ENCODE measurements at places on chromosomes 1 and 21.

GRCh38 chr21:24781146-24781545, 826.1 kb downstream of the MRPL39 start:
- no peak for DNase-seq

DNA sequence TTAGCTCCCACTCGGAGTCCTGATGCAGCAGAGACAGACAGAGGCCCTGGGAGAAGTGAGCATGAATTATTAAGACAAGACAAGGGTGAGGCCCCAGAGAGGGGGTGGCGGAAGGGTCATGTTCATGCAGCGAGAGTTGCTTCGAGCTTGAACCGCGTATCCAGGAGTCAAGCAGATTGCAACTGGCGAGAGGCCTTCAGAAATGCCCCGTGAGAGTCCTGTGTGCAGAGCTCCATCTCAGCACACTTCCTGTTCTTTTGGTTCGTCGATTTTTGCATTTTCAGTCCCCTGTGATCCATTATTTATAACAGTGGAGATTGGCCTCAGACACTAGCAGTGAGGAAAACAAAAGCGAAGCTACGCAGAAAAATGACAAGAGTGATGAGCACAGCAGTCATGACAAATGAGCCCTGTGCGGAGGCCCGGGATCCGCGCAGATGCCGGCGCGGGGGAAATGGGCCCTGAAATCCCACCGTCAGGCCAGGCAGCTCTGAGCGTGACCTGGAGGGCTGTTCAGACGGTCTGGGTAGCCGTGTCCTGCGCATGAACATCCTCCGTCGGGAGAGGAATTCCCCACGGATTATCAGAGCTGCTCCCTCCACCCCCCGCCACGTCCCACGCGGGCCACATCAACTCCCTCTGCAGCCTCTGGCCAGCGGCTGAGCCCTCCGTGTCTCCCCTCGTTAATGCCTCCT, 15.0 kb downstream of the PDE9A start:
- peak; percentile 90 for DNase-seq

GRCh38 chr1:119582801-119583200, 65.3 kb downstream of the ZNF697 start:
- peak; percentile 49 for DNase-seq

GRCh38 chr1:164417016-164417704, 141.8 kb upstream of the PBX1 start:
- DNase-seq = no peak

DNA sequence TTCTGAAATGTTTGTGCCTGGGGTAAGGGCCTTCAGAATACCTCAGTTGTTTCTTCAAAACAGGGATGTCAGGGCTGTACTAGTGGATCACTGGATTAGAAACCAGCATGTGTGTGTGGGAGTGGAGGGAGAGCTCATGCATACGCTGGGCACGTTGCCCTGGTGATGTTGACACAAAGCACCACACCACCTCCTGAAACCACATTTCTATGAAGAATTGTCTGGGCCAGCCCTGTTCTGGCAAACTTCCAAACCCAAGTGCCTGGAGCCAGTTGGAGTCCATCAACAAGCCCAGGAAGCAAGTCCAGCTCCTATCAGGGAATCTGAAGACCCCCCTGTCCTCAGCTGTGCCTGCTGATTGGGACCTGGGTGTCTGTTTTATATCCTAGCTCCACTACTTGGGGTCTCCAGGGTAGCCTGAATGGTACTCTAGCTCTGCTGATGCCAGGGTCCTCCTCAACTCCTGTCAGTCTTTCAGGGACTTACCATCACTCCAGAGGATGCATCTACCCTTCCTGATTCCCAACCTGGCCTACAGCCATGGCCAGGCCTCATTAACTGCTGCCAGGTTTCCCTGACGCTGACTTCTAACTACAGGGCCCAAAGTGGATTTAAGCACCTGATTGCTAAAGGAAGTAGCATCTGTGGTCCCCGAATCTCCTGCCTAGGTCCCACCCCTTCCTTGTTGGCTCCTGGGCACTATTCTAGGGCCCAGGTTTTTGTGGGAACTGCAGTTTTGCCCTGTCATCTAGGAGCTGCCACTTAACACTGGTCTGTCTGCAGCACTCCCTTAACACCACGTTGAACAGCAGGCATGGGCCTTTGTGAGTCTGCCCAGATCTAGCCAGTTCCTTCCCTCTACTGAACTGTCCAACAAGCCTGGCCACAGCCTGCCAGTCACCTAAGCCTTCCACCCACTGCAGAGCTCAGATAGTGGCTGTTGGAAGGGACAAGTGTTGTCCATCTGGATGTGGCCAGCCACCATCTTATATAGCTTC, 45.5 kb downstream of the LPAR3 start:
- DNase-seq = peak; percentile 72

DNA sequence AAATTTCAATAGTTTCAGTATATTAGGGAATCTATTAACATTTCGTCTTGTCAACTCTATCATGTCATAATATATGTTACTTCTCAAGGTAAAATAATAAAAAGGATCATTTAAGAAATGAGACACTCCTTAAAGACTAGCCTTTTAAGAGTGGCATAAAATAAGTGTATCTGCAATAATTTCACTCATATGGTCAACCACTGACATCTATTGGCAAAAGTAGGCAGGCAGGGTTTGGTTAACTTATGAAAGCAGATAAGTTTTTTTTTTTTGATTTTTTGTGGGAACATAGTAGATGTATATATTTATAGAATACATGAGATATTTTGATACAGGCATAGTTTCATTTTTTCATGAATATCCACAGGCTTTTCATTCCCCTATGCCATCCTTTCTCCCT, 5.5 kb upstream of the RGS21 start:
- peak; percentile 53 for DNase-seq

DNA sequence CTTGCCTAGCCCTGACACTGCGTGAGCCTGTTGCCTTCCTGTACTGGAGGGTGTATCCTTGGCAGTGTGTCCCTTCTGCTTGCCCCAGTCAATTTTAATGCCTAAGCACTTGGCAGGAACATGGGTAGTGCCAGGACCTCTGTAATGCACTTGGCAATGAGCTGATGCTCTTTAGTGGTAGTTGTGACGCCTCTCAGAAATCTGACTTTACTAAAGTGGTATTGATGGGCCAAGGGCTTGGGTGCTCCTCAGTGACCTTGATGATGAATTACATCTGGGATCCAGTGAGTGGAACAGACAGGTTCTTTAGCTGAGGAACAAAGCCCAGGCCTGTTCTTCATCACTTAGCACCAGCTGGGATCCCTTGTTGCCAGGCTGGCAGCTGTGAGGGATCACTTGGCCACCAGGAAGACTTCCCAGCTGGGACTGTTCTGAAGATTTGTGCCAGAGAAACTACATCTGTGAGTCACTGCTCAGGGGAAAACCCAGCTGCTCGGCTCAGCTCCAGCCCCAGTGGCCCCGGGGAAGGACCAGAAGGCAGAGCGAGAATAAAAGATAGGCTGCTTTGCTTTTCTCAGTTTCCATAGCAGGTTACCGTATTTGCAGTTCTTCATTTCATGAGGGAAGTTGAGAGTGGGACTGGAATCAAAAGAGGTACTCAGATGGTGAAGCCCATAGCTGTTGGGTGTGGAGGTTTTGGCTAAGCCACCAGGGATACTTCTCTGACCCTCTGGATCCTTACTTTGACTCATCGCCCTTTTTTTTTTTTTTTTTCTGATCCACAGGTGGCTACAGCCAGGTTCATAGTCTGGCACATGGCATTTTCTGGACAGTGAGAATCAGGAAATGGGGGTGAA, 28.5 kb upstream of the KCNA2 start:
- DNase-seq = no peak

GRCh38 chr1:38053416-38054091, 7.0 kb upstream of the POU3F1 start:
- DNase-seq = peak; percentile 33

- no peak for DNase-seq
These were observed 103.9 kb downstream of the TGFBR3 start for GRCh38 chr1:91781901-91782622.

DNA sequence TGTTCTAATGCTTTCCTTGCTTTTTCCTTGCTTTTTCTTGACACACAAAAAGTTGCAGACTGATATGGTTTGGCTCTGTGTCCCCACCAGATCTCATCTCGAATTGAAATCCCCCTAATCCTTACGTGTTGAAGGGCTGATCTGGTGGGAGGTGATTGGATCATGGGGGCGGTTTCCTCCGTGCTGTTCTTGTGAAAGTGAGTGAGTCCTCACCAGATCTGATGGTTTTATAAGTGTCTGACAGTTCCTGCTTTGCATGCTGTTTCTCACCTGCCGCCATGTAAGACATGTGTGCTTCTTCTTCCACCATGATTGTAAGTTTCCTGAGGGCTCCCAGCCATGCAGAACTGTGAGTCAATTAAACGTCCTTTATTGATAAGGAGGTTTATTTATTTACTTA, 11.3 kb downstream of the SPATA17 start:
- DNase-seq = no peak

GRCh38 chr1:154419620-154420571, 14.8 kb downstream of the IL6R start:
- DNase-seq = peak; percentile 57

DNA sequence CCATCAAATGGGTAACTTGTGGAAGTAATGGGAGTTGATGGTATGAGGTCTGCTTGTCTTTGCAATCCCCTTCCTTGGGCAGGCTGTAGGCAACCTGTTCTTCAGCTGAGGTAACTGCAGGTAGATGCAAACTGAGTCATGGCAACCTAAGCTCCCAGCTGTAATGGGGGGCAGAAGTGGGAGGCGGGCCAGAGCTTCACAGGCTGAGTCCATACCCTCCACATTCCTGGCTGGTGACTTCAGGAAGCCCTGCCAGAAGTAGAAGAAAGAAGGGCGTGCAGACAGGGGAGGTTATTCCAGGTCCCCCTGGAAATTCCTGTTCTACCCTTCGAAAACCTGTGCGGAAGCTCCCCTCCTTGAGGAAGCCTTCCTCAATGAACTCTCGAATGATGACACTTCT, 44.9 kb downstream of the ARHGEF11 start:
- no peak for DNase-seq

GRCh38 chr1:30400507-30400906, 322.9 kb downstream of the MATN1 start:
- no peak for DNase-seq

DNA sequence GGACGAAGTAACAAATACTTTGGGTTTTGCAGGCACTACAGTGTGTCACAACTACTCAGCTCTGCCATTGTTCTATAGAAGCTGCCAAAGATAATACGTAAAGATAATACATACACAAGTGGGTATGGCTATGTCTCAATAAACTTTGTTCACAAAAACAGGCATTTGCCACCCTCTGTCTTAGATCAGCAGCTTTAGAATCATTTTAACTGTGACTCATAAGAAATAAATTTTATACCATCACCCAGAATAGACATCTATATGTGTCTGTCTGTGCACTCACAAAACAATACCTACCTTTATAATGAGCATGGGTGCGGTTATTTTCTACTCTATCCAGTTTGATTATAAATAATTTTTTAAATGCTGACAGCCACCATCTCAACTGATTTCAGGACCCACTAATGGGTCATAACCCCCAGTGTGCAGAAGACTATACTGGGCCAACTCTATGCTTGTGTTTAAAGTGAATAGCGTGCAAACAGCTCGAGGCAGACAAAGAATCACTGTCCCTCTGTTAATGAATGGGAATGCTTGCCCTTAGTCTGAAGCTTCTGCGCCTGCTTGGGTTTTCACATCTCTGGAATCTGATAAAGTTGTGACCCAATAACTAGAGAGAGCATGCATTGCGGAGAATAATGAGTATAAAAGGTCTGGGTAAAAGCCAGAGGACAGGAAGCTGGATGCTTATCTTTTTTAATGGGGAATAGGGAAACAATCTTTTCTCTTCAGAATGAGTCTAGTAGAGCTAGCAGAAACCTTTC, 216.2 kb downstream of the PLPP3 start:
- DNase-seq = peak; percentile 77

DNA sequence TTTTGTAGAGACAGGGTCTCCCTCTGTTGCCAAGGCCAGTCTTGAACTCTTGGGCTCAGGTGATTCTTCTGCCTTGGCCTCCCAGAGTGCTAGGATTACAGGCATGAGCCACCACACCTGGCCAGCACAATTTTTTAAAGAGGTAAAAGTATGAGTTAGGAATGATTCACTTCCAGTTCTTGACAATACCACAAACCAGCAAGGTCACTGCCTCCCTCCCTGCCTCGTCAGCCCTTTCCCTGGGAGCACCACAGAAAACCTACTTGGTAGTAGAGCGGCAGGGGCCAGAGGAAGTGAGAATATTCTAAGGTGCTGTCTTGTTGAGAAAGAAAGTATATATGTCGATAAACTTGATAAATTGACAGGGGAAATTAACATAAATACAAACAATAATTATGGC, 10.8 kb upstream of the CDA start:
- DNase-seq = no peak

DNA sequence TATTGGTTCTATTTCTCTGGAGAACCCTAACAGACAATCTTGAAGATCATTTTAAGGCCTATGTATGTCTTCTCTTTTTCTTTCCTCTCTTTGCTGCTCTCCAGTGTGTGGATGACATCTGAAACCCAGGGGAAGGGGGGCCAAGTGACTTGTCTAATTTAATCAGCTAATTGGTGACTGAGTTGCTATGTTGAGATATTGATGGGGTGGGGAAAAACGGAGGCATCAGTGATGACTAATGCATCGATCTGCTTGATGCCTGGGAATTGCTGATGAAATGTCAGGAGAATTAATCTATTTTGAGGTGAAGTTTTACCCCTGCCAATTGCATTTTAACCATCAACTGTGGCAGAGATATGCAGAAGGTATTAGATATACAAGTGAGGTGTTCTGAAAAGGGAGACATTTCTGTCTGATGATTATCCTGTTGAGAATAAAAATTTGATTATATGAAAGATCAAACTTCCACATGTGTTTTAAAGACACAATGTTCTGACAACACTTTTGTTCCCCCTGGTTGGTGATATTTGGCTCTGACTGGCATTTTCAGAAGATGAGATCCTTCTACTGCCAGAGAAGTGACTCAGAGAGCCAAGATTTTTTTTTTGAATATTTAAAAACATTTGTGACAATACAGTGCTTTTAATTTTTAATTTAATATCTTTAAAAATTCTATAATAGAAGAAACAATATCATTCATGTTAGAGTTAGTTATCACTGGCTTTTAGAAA, 18.7 kb upstream of the PTGFR start:
- peak; percentile 89 for DNase-seq

GRCh38 chr21:22535630-22536029, 1537.4 kb downstream of the NCAM2 start:
- no peak for DNase-seq

DNA sequence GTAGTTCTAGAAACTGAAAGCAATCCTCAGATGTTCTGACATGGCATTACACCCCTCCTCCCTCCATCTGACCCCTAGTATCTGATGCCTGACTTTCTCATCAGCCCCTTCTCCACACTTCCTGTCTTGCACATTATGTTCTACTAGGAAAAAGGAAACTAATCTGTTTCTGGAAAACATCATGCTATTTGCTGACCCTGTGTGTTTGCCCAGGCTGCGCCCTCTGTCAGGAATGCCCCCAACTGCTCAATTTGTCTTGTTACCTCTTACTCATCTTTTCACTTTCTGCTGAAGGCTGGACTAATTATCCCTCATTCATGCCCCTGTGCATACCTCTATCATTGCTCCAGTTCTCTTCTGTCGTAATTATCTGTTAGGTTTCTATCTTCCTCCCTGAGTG, 37.5 kb upstream of the DAB1 start:
- no peak for DNase-seq

- DNase-seq = no peak
These were observed 24.2 kb downstream of the SPRTN start for GRCh38 chr1:231362325-231362724.
